NCI-H774 (cell line): ENCODE measurements at places on chromosomes 7 and 10.

DNA sequence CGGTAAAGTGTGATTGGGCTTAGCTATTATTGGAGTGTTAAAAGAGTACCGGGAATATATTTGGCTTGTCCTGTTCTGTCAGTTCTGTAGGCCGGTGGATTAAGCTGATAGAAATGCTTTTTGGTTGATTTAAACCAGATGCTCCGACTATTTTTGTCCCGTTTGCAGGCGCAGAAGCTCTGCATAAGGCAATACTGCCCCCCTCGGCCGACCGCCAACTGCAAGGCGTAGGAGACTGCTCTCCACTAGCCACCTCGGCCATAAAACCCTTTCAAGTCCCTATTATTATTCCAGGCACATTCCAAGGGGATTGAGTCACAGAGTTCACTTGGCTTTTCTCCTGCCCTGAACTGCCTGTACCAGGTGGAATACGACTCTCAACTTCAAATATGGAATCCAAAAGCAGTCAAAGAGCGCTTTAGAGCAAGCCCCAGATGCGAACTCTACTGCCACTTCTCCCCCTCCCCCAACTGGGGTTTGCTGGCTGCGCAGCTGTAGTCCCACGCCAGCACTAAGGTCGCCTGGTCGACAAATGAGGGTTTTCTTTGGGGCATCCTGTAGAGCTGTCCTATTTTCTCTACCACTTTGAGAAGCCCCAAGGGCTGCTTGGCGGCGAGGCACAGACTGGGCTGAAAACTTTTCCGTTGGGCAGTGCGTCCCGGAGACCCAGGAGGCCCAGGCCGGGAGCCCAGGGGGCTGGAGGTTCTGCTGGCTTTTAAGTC, 108.3 kb downstream of the REEP3 start:
- peak; percentile 83 for DNase-seq

DNA sequence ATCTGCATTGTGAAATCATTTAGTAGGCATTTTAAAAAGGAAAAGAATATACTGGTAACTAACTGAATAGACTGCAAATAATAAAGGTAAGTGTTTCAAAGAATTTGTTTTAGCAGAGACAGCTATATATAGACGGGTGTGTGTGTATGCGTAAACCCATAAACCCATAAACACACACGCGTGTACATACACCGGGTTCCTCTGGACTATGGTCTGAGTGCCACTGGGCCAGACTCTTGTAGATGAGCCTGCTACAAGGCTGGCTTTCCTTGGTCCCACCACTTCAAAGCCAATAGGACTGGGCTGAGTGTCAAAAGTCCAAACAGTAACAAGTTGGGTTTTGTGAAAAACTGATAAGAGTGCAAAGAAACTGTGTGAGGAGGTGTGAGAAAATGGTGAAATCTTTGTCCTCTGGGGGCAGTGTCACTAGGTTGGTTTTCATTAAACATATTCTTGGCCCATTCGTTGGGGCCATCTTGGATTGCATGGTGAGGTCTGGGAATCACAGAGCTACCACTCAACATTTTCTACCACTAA, 39.8 kb downstream of the GNA12 start:
- no peak for DNase-seq

DNA sequence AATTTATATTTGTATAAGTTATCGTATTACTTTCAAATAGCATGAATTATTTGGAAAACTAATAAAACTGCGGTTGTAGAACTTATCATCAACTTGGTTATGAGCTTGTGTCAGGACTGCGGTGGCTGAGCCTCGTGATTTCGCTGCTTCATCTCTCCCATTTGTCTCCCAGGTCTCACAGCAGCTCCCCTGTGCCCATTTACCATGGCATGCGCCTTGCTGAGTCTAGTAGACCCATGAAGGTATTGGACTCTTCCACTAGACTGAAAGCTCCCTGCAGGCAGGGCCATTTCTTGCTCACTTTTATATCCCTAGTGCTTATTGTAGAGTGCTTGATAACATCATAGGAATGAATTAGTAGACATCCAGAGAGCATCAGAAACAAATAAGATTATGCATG, 53.9 kb downstream of the CPXM2 start:
- DNase-seq: no peak

GRCh38 chr10:110334061-110334656, 29.4 kb upstream of the SMNDC1 start:
- no peak for DNase-seq

DNA sequence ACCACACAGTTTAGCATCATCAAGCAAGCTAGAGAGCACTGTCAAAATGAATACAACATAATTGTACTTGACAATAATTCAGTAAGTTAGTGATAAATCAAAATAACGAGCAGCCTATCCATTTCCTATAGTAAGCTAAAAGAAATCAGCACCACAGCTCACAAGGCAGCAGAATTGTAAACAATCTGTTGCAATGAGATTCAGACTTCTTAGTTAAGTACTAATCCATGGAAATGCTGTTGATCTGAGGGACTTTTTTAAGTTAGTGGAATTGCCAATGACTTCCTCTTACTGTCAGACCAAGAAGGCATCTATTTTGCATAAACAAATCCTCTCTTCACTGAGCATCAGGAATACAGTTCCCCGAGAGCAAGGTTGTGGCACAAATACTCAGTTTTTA, 136.6 kb upstream of the CCDC6 start:
- no peak for DNase-seq

GRCh38 chr7:8436965-8437364, 3.6 kb downstream of the NXPH1 start:
- DNase-seq: no peak

DNA sequence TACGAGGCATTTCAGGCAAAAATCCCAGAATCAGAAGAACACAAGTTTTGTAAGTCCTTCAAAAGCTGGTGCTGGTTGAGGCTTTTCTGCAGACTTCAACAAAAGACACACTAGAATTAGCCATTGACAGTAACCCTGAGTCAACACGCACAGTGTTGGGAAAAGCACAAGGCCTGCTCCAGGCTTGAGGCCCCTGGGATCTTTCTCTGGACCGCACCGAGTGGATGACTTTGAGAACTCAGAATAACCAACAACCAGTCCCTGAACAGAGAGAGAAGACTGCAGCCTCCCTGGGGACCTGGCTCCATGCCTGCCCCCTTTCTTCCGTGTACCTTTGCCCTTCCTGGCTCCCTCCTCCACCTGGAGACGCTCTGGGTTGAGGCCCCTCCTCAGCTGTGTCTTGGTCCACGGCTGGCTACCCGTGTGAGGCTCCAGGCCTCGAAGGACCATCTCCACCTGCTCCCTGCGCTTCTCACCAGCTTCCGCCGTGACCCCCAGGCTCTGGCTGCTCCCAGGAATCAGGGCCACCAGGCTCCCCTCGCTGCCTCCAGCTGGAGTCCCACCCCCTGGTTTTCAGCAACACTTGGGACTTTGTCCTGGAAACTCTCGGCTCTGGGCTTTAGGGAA, 28.4 kb downstream of the DIP2C start:
- no peak for DNase-seq

DNA sequence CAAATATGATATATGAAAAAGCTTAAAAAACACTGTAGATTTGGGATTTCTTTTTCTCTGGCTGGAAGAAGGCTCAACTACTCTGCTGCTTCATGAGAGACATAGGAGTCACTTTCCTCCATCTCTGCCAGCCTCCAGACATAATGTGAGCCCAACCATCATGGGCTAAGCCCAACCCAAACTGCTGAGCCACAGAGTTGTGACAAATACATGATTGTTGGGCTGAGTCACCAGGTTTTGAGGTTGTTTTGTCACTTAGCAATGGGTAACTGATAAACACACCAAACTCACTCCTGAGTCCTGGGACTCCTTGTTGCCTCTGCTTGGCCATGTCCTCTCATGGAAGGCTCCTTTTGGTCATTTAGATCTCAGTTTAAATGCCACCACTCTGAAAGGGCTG, 381.8 kb upstream of the FZD8 start:
- no peak for DNase-seq

DNA sequence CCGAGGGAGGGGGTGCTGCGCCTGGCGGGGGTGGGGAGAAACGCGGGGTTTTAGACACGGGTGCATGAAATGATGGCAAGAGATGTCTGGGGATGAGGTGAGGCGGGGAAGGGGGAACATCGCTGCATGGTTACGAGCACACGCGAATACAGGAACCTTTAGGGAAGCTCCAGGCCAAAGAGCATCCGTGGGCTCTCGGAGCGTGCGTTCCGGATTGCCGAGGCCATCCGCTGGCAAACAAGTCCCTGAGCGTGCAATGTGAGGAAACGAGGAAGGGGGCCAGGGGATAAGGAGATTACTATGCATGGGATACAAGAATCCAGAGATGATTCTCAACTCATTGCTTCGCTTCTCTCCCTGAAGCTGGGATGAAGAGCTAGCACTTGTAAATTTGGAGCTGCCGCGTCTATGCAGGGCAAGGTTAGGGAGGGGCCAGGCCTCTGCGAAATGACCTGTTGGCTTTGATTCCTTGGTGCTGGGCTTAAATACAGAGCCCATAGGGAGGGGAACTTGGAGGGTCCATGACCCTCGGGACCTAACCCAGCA, 520 bp upstream of the WNT2 start:
- no peak for DNase-seq

- no peak for DNase-seq
These were observed 266.4 kb upstream of the TCERG1L start for GRCh38 chr10:131577786-131578471.

DNA sequence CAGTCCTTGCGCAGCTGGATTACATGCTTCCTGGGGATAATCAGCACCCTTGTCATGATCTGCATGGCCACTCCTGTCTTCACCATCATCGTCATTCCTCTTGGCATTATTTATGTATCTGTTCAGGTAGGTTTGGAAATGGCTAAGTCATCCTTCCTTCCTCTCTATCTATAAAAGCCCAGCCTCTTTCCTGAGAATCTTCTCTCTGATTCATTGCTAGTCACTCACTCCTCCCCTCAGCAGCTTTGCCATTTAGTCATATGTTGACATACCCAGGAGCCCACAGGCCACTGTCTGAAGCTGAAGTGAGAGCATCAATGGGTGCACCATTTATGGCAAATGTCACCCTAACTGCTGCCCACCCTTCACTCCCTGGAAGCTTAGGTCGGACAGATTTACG, 52.0 kb downstream of the ABCC2 start:
- no peak for DNase-seq

DNA sequence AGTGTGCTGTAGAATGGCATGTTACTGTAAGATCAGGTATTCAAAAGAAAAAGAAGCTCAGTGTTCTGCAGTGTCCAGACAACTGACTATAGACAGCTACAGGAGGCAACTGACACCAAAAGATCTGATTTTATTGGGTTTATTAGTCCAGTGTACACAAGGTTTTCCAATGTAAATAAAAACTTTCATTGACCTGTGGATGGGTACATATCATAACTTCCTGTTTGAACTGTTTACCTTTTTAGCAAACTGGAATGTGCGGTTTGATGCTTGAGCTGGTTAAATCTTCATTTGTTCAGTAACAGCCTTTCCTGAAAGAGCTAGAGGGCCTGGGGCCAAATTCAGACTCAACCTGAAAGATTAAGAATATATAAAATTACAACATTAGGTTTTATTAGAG, 172.6 kb upstream of the SP8 start:
- DNase-seq: peak; percentile 23

- no peak for DNase-seq
These were observed 266.0 kb downstream of the GRID1 start for GRCh38 chr10:86100581-86101061.

- DNase-seq: no peak
These were observed 17.1 kb upstream of the CPA1 start for GRCh38 chr7:130363026-130363847.

DNA sequence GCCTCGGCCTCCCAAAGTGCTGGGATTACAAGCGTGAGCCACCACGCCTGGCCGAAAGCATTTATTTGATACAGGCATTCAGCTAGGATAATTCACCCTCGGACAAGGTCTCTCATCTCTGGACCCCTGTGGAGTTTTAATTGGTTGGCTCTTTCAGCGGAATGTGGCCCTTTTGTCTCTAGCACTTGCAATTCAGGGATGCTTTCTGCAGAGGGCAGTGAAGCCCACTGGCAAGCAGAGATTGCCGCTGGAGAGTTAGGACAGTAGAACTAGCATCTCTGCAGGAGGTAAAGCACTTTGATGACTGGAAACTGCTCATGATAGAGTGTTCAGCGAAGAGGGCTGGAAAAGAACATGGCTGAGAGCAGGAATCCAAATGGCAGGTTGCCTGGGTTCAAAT, 62.0 kb downstream of the SUFU start:
- no peak for DNase-seq

- peak; percentile 96 for DNase-seq
These were observed 528 bp upstream of the TNRC18 start for GRCh38 chr7:5423976-5424748.

- DNase-seq: no peak
These were observed 47.5 kb downstream of the INSYN2A start for GRCh38 chr10:127148933-127149220.

GRCh38 chr10:18980089-18980629, 68.4 kb upstream of the MALRD1 start:
- no peak for DNase-seq

DNA sequence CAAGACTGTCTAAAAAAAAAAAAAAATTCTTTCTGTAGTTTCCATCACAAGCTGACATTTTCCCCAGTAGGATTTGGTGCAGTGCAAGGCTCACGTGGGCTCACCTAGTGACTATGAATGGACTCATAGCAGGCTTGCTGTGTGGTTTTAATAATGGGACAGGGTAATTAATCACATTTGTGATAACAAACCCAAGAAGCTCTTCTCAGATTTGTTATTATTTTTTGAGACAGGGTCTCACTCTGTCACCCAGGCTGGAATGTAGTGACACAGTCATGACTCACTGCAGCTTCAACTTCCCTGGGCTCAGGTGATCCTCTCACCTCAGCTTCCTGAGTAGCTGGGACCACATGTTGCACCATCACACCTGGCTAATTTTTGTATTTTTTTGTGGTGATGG, 40.0 kb downstream of the NACAD start:
- no peak for DNase-seq

DNA sequence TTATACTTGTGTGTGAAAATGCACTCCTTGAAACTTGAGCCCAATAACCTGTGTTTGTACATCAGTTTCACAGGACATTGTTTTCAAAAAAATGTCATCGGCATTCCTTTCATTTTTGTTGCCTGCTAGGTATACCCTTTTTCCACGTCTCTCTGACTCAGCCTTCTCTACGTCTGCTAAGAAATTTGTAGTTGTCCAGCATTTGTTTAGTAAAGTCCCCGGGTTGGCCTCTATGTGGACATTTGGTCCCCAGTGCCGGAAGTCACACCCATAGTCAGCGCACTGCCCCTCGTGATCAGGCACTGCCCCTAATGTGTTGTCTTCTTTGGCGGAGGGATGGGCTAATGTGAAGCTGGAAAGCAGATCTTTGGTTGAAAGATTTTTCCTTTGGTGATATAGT, 222.3 kb downstream of the LRMDA start:
- no peak for DNase-seq

- DNase-seq: no peak
These were observed 593.6 kb downstream of the DNAJB6 start for GRCh38 chr7:157930441-157930840.

DNA sequence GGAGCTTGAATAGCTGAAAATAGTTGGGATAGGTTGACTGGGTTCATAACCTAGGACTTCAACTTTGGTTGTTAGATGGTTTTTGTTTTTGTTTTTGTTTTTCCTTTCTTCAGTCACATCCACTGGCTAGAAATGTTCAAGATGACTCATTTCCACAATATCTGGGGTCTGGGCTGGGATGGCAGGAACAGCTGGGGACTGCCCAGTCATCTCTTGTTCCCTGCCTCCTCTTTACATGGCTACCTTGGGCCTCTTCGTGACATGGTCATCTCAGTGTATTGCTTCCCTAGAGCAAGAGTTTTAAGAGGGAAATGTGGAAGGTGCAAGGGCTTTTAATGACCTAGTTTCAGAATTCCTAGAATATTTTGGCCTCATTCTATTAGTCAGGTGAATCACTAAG, 915.8 kb downstream of the XPNPEP1 start:
- DNase-seq: no peak

- DNase-seq: no peak
These were observed 106.8 kb downstream of the RBM20 start for GRCh38 chr10:110750931-110751330.
